ENCODE measurements at places on chromosomes 1 and 21. TPM values are rescaled to one million over a fixed set of nuclear protein-coding genes. Genes with fewer than 3 reads are reported as not detected.
A peak's percentile ranks its signal among the peaks of the same experiment; 100 is the strongest.

GRCh38 chr1:93124556-93125355, 45.7 kb downstream of the MTF2 start:
- no peak for DNase-seq

- DNase-seq: no peak
These were observed 378.1 kb downstream of the LMO4 start for GRCh38 chr1:87706779-87707228.

- DNase-seq: no peak
These were observed 28.4 kb upstream of the BCAS2 start for GRCh38 chr1:114609826-114610225.

- DNase-seq: peak; percentile 90
These were observed 21.4 kb downstream of the SLC2A7 start for GRCh38 chr1:9004700-9005394.

- peak; percentile 61 for DNase-seq
These were observed 1.2 kb downstream of the CROCC start for GRCh38 chr1:16922885-16923431.

DNA sequence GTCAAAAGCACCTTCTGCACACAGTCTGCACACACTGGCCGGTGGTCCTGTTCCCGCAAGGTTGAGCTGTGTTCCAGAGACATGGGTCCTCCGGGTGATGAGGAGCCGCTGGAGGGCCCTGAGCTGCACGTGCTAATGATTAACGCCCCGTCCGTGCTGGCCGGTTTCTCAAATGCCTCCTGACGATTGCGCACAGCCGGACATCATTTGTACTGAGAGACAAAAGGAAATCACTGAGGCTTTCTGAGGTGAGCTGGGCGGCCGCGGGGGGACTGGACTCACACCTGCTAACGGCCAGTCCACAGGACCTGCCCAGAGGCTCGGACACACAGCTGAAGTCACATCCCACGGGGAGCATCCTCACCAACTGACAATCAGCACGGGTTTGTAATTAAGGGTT, 29.2 kb downstream of the POFUT2 start:
- DNase-seq: peak; percentile 64

- no peak for DNase-seq
These were observed 10.8 kb downstream of the MFAP2 start for GRCh38 chr1:16969651-16970050.

- no peak for DNase-seq
These were observed 41.9 kb upstream of the ANGPTL7 start for GRCh38 chr1:11147197-11147770.

DNA sequence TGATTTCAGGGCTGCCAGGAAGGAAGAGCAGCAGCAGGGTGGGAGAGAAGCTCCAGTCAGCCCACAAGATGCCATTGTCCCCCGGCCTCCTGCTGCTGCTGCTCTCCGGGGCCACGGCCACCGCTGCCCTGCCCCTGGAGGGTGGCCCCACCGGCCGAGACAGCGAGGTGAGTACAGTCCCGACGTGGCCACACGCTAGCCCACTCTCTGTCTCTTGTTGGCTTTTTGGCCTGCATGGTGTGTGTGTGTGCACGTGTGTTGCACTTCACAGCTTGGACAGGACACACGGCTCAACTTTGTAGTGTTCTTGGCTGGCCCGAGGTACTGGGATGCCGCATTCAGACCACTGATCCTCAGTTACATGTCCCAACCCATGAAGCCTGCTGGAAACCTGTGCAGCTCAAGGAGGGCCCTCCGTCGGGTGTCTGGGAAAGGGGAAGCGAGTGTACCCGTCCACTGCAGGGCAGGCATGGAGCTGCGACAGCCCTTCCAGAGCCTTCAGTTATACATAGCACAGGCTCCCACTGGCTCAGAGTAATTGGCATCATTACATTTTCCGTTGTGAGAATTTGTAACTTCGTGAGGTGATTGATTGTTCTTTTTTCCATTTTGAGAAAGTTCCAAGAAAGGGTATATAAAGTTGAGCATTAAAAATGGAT, 454 bp downstream of the CORT start:
- no peak for DNase-seq

DNA sequence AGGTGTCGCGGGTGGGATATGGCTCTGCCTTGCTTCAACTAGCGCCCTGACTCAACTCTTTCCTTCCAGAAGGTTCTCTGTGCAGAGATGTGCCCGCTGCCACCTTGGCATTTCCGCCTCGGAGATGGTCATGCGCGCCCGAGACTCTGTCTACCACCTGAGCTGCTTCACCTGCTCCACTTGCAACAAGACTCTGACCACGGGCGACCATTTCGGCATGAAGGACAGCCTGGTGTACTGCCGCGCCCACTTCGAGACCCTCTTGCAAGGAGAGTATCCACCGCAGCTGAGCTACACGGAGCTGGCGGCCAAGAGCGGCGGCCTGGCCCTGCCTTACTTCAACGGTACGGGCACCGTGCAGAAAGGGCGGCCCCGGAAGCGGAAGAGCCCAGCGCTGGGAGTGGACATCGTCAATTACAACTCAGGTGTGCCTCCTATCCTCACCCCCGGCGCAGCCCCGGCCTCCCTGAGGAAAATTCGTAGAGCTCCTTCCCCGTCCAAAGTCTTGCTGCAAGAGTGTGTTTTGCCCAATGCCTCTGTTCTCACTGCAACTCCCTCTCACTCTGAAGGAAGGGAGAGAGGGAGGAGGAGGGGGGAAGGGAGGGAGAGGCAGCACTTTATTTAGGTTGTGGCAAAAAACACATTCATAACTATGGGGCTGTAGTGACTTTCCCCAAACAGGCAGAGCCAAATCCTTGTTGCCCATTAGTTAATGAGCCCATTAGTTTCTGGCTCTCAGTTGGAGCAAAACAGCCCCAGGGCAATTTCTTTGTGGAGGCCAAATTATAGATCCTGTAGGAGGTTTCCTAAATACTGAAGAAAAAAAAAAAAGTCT, 4.3 kb downstream of the LHX9 start:
- no peak for DNase-seq

DNA sequence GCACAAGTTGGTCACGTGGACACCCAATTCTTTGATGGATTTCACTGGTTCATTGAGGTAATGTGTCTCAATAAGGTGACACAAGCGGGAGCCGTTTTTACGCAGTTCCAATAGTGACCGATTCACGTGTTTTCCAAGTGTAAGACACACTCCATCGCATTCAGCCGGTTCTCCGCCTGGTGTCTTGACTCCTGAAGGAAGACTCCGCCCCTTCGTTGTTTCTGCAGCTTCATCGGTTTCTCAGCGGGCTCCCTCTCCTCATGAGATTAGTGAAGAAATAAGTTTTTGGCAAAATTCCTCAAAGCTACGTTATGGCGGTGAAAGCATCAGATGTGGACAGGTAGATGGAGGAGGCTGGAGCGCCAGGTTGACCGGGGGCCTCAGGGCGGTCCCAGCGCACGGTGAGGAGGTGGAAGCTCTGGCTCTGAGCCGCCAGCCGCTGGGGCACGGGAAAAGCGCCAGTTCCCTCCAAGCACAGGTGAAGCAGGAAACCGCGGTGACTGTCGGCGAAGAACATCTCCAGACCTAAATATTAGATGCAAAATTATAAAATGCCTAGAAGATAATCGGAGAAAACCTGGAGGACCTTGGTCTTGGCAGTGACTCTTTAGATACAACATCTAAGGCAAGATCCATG, 21.0 kb downstream of the CD2 start:
- DNase-seq: no peak

DNA sequence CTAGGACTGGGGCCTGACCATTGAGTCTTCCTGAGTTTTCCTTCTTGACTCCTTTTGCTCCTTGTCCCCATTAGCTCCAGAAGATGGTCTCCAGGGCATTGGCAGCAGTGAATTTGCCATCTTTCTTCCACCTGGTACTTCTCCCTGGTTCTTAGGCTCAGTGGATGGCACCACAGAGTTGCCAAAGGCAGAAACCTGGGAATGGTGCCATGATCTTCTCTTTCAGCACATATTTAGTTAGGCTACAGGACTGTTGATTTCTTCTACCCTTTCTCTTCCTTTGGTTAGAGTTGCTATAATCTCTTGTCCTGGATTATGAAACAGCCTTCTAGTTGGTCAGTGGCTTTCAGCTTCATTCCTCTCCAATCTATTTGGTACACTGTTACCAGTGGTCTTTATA, 6.2 kb downstream of the ZBTB40 start:
- no peak for DNase-seq

DNA sequence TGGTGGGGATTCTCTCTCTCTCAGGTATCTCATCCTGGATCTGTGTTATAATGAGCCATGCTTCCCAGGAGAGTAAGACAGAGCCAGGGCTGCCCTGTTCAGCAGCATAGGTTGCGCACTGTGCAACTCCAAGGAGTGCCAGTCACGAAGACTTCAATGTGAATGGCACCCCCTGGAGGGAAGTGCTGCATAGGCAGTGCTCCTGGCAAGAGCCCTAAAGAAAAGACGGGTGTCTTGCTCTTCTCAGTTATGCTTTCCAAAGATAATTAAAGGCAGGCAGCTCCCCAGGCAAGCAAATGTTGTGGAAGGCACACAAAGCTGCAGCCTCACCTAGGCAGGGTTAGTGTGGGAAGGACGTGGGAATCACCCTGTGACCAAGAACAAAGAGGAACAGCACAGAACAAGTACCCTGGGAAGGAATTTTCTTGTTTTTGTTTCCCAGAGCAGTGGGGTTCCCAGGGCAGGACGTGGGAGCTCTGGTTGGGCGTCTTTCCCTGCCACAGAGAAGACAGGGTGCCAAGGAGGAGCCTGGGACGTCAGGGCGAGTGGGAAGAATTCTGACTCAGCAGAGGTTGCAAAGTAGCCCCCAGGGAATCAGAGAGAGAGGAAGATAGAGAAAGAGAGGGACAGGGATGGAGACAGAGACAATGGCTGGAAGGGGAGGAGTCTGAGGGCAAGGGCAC, 120.9 kb downstream of the KCNN3 start:
- no peak for DNase-seq

DNA sequence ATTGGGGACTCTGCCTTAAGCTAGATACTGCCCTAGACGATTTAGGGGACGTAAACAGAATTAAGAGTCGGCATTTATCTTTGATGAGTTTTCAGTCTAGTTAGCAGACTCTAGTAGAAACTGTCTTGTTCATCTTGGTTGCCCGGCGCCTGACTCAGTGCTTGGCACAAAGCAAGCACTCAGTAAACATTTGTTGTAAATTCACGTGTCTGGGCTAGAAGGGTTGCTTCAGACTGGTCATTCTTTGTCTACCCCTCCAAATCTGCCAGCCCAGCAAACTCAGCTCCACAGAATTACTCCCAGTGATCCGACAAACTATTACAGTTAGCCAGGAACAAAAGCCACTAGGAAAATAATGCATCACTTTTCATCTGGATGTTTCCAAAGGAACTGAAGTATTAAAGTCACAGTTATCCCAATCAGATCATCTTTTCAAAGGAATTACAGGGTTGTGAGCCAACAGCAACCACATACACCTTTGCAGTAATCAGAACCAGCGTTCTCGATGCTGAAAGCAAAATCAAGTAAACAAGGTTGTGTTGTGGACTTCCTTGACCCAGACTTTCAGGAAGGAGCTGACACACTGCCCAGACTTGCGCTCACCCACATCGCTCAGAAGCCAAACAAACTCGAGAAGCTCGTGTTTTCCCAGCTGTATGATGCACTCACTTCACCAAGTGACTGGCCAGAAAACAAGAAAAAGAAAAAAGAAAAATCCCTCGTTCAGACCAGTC, 66.5 kb upstream of the GADD45A start:
- DNase-seq: no peak

DNA sequence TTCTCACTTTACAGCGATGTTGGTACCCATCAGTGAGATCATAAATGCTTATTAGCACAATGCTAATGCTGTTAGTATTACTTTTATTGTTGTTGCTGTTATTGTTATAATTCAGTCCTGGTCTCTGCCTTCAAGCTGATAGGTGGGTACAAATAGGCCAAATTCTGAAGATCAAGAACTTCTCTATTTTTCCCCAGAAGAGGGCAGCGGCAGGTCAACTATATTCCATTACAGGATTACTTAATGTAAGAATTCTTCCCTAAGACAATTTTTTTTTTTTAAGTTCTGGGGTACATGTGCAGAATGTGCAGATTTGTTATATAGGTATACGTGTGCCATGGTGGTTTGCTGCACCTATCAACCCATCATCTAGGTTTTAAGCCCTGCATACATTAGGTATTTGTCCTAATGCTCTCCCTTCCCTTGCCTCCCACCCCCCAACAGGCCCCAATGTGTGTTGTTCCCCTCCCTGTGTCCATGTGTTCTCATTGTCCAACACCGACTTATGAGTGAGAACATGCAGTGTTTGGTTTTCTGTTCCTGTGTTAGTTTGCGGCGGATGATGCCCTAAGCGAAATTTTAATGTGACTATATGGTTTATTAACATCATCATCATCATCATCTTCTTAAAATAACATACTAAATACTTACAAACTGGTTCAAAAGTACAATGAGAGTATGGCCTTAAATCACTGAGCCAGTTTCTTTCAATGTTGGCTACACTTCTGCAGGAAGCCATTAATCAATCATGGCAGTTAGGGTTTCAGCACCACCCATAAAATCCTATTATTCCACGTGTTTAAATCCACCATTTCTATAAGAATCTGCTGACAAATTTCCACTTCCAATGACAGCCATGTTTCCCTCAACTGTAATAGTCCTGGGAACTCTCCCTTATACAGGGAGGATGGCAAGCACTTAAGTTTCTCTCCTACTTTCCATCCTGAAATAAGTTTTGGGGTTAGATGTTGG, 19.2 kb downstream of the SLC19A2 start:
- DNase-seq: no peak

DNA sequence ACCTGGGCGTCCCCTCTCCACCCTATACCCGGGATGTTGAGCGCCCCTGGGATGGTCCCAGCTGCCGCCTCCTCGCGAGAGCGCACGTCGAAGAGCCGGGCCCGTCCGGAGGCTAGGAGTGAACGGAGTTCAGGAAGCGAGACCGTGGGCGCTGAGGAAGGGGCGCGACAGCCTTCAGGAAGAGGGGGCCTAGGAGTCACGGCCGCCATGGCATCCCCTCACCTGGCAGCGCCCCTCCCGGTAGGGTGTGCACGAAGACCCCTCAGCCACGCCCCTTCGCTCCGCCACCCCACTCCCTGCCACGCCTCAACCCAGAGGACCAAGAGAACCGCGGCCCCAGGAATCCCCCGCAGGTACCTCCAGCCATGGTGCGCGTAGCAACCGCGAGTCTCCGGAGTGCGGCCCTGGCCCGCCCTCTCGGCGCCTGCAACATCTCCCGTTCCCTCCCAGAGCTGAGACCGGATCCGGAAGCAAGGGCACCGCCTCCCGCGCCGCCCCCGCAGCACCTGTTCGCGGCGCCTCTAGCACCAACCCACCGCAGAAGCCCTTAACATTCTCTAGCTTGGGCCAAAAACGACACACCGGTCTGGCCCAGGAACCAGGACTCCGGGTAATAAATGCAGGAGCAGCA, at the start of gene TSTD1:
TSTD1 (minus strand) TSS at position 442 of the 631 bp plus-strand sequence; CDS start at position 367, 75 bp downstream.
- DNase-seq: peak; percentile 96

- DNase-seq: no peak
These were observed 25.1 kb upstream of the PLXNA2 start for GRCh38 chr1:208269338-208269666.

GRCh38 chr21:38136201-38136600, 120.6 kb upstream of the KCNJ15 start:
- DNase-seq: no peak

Gene PDE4B
- 12.6 TPM for polyA plus RNA-seq

Gene LYSMD1
- 2.8 TPM for polyA plus RNA-seq

Gene S100A1
- 1.7 TPM for polyA plus RNA-seq

Gene ARHGEF2
- polyA plus RNA-seq: 63.4 TPM

Gene AGT
- polyA plus RNA-seq: 0.17 TPM

Gene KRTAP7-1
- polyA plus RNA-seq: not detected

Gene SYTL1
- 208 TPM for polyA plus RNA-seq

Gene LAX1
- 1.00 TPM for polyA plus RNA-seq

Gene NHLH2
- not detected for polyA plus RNA-seq

Gene AIRE
- not detected for polyA plus RNA-seq

Gene CHIT1
- polyA plus RNA-seq: 2.0 TPM

Gene NBPF4
- not detected for polyA plus RNA-seq

Gene RAD54L
- 4.1 TPM for polyA plus RNA-seq

Gene WNT4
- 0.08 TPM for polyA plus RNA-seq
